ENCODE measurements at places on chromosomes 13 and 19. TPM values are rescaled to one million over a fixed set of nuclear protein-coding genes. Genes with fewer than 3 reads are reported as not detected.

TJP3 gene
- not detected for total RNA-seq

TNNI3 gene
- total RNA-seq: 1.2 TPM

DNA sequence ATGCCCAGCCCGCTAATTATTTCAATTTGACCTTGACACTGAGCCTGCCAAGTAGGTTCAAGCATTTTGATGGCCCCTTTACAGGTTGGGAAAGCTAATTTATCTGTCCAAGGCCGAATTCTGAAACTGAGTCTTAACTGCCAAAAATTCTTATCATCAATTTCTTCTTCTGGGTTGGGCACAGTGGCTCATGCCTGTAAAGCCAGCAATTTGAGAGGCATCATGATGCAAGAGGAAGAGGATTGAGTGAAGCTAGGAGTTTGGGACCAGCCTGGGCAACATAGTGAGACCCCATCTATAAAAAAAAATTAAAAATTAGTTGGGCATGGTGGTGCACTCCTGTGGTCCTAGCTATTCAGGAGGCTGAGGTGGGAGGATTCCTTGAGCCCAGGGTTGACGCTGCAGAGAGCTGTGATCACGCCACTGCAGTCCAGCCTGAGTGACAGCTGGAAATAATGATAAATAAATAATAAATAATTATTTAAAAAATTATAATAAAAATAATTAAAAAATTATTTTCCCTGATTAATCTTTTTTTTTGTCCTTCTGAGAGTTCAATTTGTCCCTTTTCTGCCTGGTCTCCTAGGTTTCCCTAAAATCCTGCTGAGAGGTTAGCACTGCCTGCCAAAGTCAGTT is 1.3 kb upstream of the LDLR start:
- DNase-seq: no peak

DNA sequence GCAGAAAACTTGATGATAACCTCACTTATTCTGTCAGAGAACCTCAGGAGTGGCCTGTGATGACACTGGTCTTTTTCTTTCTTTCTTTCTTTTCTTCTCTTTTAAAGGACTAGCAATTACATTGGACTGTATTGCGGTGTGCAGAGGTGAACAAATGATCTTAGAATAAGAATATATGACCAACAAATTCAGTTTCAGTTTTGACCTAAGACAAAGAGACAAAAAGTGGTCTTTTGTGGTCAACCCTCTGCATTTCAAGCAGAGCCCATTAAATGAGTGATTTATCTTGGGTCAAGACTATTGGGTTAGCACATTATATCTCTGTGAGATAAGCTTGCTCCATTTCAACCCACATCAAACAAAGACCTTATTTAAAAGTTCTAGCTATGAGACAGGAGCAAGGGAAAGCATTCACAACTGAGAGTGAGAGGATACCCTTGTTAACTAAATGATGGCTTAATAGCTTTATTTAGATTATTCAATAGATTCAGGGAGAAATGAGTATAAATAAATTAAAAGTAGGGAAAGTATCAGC is 644.4 kb downstream of the PCDH9 start:
- DNase-seq: no peak

MBD3L3 gene
- total RNA-seq: not detected

DNA sequence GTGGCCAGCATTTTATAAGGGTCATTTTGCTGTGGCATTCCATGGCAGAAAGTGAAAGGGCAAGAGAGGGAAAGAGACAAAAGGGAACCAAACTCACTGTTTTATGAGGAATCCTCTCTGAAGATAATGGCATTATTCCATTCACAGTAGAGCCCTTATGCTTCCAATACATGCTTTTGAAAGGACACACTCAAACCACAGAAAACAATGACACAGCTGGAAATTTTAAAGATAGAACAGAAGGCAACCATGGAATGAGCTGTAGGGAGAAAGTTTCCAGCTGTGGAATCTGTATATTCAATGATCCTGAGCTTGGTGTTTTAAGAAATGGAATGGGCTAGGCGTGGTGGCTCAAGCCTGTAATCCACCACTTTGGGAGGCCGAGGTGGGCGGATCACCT is 677.4 kb downstream of the SLITRK1 start:
- DNase-seq: no peak

GRCh38 chr13:51453959-51454703 is 1.3 kb upstream of the INTS6 start:
- DNase-seq: no peak

DNA sequence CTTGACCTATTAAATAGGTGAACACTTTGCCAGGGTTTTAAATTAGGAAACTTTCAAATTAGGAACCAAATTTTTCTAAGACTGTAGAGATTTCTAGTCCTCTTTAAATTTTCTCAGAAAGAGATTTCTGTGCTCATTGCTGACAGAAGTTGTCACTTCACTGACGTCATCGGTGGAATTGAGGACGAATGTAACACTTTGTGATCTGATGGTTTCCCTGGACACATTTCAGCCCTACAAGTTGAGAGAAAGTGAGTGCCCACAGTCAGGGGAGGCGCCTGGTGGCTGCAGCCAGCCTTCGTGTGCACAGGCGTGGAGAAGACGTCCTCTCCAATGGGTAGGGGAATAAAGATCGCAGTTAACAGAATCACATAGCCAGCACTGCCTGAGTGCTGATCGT is 396.5 kb upstream of the TSHZ3 start:
- no peak for DNase-seq

DNA sequence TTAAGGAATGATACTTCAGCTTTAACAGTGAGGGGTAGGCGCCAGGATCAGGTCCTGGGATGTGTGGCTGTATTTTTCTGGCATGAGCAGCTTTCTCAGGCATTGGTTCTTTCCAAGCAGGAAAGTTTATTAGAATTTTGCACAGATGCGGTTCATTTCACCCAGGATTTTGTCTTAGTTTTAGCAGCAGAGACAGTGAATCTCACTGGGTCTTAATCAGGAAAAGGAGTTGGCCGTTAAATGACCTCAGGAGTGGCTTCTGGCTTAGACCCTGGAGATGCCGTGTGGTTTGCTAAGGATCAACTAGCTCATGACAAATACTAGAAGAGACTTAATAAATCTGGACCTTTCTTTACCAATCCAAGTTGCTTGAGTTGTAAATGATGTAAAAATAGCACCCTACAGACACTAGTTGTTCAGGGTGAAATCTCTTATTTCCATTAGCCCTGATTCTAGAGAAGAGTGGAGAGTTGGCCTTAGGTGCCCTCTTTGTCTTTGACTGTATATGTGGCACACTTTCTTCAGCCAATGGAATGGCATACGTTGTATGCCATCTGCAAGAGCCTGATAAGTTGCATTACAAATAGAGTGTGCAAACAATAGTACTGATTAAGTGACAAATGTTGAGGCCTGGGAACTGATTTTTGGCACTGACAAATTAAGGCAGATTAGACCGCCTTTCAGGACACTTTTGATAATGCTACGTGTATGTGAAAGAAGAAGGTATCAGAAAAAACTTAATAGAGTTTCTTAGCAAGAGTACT is 34.0 kb downstream of the LRCH1 start:
- DNase-seq: no peak

GRCh38 chr13:67776151-67776550 is 546.0 kb upstream of the PCDH9 start:
- no peak for DNase-seq

DNA sequence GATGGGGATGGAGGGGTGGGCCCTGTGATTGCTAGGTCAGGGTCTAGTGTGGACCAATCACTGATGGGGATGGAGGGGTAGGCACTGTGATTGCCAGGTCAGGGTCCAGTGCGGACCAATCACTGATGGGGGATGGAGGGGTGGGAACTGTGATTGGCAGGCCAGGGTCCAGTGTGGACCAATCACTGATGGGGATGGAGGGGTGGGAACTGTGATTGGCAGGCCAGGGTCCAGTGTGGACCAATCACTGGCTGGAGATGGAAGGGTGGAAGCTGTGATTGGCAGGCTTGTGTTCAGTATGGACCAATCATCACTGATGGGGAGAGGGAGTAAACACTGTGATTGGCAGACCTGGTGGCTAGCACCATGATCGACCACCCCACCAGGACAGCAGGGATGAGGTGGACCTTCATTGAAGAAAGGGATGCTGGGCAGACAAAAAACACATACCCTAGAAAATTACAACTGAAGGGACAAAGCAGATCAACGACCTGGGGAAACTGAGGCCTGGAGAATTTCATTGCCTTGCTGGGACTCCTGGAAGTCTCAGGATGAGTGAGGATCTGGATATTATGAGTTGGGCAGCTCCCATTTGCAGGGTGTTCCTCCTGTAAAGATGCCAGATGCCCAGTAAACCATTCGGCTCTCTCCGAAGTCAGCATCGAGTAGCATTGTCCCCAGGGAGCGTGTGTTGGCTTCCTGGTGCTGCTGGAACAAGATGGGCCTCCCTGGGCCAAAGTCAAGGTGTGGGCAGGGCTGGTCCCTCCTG is 15.5 kb downstream of the TMPRSS9 start:
- peak; percentile 80 for DNase-seq

ERICH6B gene
- total RNA-seq: not detected

DNA sequence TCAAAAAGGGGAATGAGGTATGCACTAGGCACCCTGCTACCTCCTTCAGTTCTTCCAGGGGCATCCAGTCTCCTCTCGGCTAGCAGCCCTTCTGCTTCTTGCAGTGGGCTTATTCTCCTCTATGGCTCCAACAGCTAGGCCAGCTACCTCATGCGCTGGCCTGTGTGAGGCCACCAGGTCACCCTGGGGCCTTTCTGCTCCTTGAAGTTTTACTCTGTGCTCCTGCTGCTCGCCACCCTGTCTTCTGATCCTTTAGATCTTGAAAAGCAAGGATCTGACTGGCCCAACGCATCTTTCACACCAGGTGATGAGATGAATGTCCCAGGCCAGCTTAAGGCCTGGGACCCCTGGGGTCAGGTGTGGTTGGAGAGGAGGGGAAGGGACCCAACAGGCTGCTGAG is 66.2 kb downstream of the RUBCNL start:
- no peak for DNase-seq

- no peak for DNase-seq
These were observed 15.5 kb downstream of the FRY start for GRCh38 chr13:32047088-32047487.

- no peak for DNase-seq
These were observed 54.8 kb downstream of the CELF5 start for GRCh38 chr19:3279306-3279705.

GRCh38 chr19:4007836-4008539 is 452 bp downstream of the PIAS4 start:
- peak; percentile 60 for DNase-seq

TMPRSS9 gene
- total RNA-seq: not detected

DNA sequence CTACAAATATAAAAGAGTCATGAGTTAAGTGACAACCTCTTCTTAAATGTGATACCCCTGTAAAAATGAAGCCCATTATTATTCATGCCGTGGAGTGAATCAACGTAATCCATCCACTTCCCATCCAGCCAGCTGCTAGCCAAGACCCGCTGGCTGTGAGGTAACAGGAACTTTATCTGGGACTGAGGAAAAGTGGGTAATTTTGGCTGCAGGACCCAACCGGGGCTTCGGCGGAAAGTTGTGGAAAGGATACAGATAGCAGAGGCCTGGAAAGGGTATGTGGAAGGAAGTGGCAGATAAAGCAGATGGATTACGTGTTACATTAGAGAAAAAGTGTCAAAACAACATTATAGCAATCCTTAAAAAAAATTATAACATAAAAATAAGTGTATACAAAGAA is 48.3 kb downstream of the SLC7A1 start:
- DNase-seq: no peak

DNA sequence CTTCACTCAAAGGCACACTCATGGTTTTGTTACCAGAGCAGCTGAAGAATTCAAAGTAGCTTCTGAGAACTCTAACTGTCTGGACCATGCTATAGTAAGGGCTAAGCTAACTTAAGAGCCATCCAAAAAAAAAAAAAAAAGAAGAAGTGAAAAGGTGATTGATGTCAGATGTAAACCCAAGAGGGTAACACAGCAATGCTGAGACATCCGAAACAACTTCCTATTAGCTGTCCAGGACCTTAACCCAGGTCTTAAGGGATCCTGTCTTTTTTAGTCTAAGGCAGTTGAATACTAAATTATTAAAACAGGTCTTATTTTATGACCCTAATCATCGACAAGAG is 11.2 kb upstream of the RAB20 start:
- DNase-seq: no peak

PSMC4 gene
- 99.7 TPM for total RNA-seq

Measured in Karpas-422 (cell line).